GM23338 (cell line): ENCODE measurements at places on chromosomes 1 and 21.

DNA sequence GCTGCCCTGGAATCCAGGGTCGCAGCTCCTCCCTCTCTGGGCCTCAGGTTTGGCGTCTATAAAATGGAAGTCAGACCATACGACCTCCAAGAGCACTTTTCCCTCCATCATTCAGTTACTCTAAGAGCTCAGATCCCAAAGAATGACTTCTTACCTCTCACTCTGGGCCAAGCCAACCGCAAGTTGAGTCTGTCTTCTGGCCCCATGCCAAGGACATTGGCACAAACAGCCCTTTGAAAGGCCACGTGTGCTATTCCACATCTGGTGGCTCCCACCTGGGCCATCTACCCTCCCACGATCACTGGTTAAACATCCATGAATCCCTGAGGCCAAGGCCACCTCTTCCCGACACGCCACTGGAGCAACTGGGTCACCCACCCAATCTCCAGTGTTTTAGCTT lies 12.4 kb downstream of the SLC2A7 start:
- no peaks in the 10 kb centered on the region for H3K4me1 ChIP-seq
- DNase-seq = no peak
- H3K27ac ChIP-seq = no peak overlapping the region
- H3K27me3 ChIP-seq = no peaks in the 10 kb centered on the region

DNA sequence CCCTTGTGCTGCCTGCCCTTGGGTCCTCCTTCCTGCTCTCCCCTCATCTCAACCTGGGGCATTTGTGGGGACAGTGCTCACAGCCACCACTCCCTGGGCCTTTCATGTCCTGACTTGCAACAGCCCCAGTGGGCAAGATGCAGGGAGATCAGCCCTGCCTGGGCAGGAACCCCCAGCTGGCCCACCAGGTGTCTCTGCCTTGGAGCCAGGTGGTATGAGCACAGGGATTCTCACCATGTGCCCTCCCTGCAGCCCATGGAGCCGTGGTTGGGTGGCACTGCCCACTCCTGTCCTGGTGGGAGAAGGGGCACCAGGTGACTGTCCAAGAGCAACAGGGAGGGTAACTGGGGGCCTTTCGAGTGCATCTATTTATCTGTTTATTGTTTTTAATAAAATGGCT lies 100.4 kb downstream of the AJAP1 start:
- H3K27ac ChIP-seq = no peak overlapping the region
- no peaks in the 10 kb centered on the region for H3K4me1 ChIP-seq
- H3K36me3 ChIP-seq = 0 out of 2 replicates have a peak, but pooled peaks cover 3% of the 10 kb centered on the region
- DNase-seq = no peak

DNA sequence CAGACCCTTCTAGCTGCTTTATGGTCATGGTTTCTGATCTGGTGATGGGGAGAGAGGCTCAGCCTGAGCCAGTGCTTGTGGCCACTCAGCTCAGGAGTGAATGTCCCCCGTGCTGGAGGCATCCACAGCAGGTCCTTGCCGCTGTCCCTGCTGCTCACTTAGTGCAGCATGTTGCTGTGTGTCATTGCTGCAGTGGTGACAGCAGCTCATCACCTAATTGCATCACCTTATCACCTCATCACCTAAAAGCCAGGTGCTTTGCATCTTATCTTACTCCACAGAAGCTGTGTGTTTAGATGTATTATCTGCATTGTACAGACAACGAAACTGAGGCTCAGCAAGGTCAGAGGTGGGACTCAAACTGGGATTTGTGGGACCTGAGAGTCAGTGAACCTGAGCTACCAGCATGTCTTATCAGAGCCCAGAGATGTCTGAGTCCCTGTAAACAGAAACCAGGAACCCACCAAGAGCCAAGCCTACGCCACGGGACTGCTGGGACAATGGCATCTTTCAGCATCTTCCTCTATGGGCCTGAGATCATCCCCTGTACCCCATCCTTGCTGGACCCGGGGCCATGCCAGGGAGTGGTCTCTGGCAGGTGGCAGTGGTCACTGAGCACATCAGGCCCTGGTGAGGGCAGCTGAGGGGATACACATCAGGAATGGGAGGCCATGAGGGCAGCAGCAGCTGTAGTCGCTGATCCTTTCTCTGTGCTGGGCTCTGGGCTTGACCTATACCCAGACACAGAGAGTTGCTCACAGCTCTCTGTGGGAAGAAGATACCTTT lies 6.5 kb downstream of the PODN start:
- DNase-seq = no peak

DNA sequence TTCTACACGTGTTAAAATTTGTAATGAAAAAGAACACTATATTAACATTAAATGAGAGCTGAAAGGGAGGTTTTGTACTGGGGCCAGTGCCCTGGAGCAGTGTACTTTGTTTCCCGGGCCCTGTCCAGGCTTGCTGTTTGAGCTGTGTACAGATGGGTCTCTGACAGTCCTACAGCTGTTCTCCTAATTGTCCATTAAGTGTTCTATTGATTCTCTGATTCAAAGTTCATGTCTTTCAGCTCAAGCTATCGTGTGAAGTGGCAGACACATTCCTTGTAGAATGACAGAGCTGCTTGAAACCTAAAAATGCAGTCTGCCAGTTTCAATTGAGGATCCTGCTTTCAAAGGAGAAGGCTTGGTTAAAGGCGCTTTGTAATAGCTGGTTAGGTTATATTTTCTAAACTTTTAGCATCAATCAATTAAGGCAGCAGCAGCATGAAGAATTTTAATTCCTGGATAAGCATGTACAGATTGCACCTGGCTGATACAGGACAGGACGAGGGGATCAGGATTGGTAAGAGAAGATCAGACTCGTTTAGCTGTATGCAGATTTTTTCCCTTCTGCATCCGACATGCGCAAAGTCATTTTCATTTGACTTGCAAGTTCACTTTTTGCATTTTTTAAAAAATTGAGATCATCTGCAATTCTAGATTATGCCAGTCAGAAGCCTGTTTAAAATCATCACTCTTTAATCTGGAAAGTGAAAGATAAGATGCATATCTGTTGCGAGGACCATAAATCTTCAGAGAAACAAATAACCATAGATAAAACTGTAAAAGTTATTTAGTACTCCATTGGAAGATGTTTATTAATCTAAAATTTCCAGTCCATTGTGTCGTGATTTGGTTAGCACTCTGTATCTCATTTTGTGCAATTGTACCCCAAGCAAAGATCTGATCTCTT lies 98.5 kb downstream of the ATG4C start:
- H3K27me3 ChIP-seq = no peaks in the 10 kb centered on the region
- no peak overlapping the region for H3K4me3 ChIP-seq
- no peak overlapping the region for H3K27ac ChIP-seq

- no peaks in the 10 kb centered on the region for H3K4me1 ChIP-seq
- no peaks in the 10 kb centered on the region for H3K27me3 ChIP-seq
- H3K36me3 ChIP-seq = no peaks in the 10 kb centered on the region
- no peak for DNase-seq
- H3K4me3 ChIP-seq = no peak overlapping the region
These were observed 26.4 kb downstream of the HHIPL2 start for GRCh38 chr1:222521299-222522104.
